ENCODE measurements at places on chromosomes 2 and 18.

DNA sequence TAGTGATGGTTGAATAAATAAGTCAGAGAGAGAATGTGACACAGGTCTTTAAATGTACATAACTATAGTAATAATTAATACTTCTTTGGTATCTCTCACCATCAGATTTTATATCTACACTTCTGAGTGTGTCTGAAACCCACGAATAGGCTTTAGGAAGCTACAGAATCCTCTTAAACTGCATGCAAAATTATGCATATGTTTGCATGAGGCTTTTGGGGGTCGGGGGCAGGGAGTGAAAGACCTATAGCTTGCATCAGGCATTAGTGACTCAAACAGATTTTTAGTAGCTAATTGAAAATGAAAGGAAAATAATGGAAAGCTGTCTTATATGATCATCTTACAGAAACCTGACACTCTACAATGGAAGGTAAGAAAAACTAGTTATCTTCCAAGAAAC lies 14.9 kb downstream of the LRPPRC start:
- no peak for DNase-seq

GRCh38 chr2:201932511-201932910 lies 101.1 kb upstream of the FZD7 start:
- no peak for DNase-seq

- no peak for DNase-seq
Measured at GRCh38 chr2:152483276-152484063, 148.5 kb downstream of the FMNL2 start.

- DNase-seq: no peak
Measured at GRCh38 chr18:335733-336132, 67.9 kb upstream of the THOC1 start.

GRCh38 chr2:48264627-48265026 lies 265.3 kb upstream of the STON1 start:
- DNase-seq: no peak

GRCh38 chr2:127857265-127857808 lies 618 bp downstream of the POLR2D start:
- DNase-seq: no peak

GRCh38 chr2:23594460-23594825 lies 209.5 kb downstream of the KLHL29 start:
- DNase-seq: no peak

DNA sequence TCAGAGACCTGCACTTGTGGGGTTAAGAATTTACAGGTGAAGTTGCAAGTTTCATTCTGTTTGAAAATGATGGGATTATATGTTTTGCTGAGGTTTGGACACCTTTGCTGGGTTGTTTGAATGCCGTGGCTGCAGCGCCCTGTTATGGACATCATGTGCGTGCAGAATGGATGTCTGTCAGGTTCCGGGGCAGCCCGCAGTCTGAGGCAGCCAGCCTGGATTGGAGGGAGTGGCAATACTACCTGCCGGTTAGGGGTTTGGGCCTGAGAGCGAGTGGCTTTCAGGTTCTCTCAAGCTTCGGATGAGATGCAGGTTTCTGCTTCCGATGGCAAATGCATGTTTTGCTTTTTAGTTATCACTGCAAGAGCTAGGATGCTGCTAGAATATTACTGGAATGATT lies 1.1 kb downstream of the CASP8 start:
- DNase-seq: no peak

- no peak for DNase-seq
Measured at GRCh38 chr18:10514082-10514481, 11.7 kb upstream of the NAPG start.

GRCh38 chr2:105329197-105329554 lies 359 bp downstream of the TGFBRAP1 start:
- DNase-seq: no peak

GRCh38 chr18:41660654-41661053 lies 294.4 kb upstream of the PIK3C3 start:
- DNase-seq: no peak

DNA sequence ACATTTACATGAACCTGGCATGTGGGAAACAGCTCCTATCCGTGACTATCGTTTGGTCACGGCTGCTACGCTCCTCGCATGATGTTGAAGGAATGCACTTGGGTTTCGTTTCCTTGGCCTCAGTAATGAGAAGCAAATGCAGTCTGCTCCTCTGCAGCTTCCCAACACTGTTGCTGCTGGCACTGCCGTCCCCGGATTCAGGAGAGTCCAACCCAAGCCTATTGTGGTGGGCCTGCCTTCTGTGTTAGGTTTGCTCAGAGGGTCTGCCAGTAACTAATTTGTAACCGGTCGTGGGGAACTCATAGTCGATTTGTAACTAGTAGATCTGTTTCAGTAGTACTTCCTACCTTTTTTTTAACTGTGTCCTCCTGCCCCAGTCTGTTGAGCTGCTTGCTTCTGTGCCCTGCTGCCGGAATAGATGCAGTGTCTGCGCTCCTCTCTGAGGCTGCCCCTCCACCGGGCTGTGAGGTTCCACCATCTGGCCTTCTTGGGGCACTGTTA lies 58.4 kb downstream of the WDSUB1 start:
- no peak for DNase-seq

DNA sequence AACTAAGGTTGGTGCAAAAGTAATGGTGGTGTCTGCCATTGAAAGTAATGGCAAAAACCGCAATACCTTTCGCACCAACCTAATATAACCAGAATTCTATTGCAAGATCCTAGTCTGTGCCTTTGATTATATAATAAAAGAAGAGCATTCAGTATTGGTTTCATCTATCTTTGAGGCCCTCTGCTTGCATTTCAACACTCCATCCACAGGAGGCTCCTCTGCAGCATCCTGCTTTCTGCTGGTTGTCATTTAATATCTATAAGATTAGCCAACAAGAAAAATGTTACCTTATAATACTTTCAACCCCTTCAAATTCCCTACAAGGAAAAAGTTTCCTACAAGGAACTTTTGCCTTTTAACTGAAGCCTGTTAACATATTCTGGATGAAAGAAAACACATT lies 139.2 kb downstream of the CDCA7 start:
- DNase-seq: no peak

DNA sequence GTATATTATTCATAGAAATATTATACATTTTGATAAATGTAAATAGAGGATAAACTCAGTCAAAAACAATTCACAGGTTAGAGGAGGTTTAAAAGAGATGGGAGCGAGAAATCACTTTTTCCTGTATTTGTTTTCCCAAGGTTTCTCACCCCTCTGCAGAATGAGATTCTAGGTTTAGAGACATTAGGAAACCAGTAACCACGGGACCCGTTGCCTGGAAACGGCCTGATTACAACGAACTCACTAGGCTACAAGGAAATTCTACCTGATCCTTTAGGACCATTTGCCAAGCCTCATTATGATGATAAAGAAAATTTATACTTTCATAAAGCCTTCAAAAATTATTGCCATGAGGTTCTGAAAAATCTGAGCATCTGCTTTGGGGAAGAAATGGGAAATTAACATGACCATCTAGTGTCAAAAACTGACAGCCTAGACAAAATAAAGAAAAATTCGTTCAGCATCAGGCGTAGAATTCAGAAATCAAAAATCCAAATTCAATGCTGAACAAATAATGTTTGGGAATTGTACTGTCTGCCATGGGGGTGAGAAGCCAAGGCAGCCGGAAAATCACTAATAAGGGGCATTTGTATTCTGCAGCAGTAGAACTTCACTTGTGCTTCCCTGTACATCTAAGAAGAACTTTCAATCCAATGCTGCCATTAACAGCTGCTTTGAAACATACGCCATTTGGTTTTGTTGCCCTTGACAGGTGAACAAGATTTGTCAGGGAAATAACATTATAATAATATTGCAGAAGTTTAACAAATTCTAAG lies 262.3 kb downstream of the NRXN1 start:
- no peak for DNase-seq

GRCh38 chr2:109027702-109028101 lies 38.7 kb upstream of the EDAR start:
- no peak for DNase-seq

GRCh38 chr18:57584444-57584843 lies 2.1 kb downstream of the FECH start:
- DNase-seq: no peak

DNA sequence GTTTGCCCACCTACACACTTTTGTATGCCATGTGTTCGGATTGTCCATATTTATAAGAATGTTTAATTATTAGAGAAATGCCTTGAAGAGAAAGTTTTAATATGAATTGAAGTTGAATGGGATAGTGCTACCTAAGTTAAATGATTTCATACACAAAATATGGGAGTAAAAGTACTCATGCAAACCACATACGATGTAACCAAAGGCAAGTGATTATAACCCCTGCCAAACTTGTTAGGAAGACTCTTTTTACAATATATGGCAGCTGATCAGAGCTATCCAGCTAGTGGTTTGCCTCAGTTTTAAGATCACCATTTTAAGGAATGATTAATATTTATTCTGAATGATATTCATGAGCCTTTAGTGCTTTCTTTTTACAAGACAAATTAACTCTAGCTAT lies 106.7 kb downstream of the MYO1B start:
- no peak for DNase-seq

- DNase-seq: no peak
Measured at GRCh38 chr2:100670232-100670631, 107.4 kb downstream of the PDCL3 start.
